Adrenal gland (tissue), 19 donors: ENCODE measurements at places on chromosomes 3 and 15.

GRCh38 chr3:149553781-149554451 is 79.4 kb downstream of the TM4SF4 start:
- H3K27me3 ChIP-seq = no peaks in the 10 kb centered on the region
- H3K4me1 ChIP-seq = peaks cover 23% of the 10 kb centered on the region
- no peak for DNase-seq
- no peak overlapping the region for H3K4me3 ChIP-seq

DNA sequence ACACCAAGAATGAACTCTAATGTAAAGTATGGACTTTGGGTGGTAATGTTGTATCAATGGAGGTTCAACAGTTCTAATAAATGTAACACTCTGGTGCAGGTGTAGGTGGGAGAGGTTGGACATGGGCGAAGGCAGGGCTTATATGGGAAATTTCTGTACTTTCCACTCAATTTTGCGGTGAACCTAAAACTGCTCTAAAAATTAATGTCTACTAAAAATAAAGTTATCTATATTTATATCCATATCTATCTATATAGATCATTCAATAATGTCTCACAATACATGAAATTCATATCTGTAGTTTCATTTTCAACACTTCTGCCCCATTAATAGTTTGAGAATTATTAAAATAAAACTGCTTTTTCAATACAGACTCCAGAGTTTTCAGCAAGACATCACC is 49.3 kb downstream of the CD200R1 start:
- no peaks in the 10 kb centered on the region for H3K4me1 ChIP-seq
- no peak for DNase-seq
- no peaks in the 10 kb centered on the region for H3K27me3 ChIP-seq
- no peaks in the 10 kb centered on the region for H3K36me3 ChIP-seq
- no peak overlapping the region for H3K4me3 ChIP-seq

- no peak for DNase-seq
- no peak overlapping the region for H3K4me3 ChIP-seq
- H3K27me3 ChIP-seq = no peaks in the 10 kb centered on the region
- H3K4me1 ChIP-seq = peaks cover 19% of the 10 kb centered on the region
Observed at GRCh38 chr3:128281056-128281455, 127.8 kb downstream of the EEFSEC start.

DNA sequence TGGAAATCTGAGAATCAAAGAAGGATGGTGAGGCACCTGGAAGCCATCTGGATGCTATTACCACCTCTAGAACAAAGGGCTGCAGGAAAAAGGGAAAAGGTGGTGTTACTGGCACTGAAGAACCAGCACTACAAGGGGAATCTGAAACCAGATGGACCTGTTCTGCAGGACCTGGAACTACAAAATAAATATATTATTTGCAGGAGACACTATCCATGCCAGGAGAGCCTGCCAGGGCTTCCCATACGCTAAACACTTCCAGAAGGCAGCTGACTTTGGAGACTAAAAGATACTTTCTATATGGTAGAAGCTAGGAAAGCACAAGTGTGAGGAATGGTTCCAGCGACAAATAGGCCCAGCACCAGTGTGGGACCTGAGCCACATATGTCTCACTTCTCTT is 83.4 kb upstream of the POU1F1 start:
- no peaks in the 10 kb centered on the region for H3K27me3 ChIP-seq
- no peak overlapping the region for H3K4me3 ChIP-seq
- H3K36me3 ChIP-seq = no peaks in the 10 kb centered on the region
- H3K4me1 ChIP-seq = no peaks in the 10 kb centered on the region

DNA sequence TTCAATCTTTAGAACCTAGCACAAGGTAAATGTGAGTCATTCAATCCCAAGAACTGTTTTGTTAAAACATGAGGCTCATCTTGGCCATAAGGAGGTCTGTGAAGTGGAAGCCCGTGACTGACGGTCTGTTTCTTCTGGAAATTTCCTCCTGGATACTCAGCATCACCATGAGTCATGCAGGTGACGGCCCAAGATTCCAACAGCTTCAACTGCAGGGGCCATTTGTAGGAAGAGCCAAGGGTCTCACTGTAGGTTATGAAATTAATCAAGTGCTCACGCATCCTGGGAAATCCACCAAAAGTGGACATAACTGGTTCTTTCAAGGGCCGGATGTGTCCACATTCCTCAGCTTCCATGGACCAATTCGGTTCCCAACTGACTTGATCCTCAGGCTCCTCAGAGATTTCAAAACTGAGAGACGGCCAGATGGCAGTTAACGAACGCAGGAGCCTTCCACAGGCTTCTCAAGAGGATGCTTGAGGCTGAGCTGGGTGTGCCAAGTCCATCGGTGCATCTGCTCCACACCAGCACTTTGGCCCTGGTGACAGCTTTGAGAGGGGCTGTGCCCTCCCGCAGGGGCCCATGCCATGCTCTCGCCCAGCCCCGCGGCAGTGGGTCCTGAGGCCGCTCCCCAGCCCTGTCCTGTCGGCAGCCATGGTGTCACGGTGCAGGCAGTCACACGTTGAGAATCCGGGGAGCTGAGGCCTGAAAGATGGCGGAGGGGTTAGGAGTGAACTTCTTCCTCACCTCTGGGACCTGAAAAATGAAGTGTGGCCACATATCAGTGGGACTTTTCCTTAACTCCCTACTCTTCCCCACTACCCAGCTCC is 8.5 kb downstream of the MAP6D1 start:
- no peaks in the 10 kb centered on the region for H3K36me3 ChIP-seq
- no peak overlapping the region for H3K4me3 ChIP-seq
- no peak overlapping the region for H3K27ac ChIP-seq
- no peaks in the 10 kb centered on the region for H3K4me1 ChIP-seq

DNA sequence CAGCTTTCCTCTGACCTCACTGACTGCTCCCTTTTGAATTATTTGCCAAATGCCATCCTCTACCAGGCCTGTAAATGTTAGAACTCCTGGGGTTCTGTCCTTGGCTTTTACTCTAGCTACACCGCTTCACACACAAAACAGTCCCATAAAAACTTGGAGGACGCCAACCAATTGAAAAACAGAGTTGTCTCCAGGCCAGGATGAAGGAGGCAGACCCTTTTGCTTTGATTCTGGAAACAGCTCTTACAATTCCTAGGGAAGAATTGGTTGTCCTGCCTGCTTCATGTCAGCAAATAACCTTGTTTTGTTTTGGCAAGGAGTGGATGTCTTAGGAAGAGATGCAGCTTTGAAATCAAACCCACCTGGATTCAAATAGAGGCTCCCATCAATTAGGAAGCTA is 375.5 kb downstream of the UNC13C start:
- no peaks in the 10 kb centered on the region for H3K4me1 ChIP-seq
- no peaks in the 10 kb centered on the region for H3K27me3 ChIP-seq
- H3K36me3 ChIP-seq = no peaks in the 10 kb centered on the region

DNA sequence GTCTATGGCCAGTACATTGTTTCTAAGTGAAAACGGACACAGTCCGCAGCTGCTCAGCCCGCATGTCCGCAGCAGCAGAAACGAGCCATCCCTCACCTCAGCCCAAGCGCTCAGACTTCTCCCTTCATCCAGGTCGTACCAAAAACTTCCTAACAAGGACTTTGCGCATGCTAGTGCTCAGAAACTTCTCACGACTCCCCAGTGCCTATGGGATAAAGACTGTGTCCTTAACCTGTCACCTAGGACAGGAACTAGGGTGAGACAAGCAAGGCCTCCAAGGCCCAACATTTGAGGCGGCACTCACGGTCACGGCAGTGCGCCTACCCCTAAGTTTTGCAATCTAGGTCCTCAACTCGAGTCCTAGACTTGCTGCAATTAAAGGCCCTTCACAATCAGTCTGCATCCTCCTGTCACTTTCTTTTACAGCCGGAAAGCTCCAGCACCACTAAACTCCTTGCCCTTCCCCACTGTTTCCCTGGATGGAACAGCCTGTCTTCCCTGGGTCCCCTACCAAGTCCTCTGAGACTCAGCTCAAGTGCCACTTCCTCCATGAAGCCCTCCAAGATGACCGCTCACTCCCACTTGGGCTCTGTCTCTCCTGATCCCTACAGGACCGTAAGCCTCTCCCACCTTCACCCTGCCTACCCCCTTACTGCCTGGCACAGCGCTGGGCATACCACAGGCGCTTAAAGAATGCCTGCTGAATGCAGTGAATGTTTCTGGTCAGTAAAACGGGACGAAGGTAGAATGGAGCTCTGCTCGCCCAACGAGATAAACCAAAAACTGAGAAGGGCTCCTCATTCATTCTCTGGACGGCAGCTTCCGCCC is 1.2 kb downstream of the CLN6 start:
- H3K36me3 ChIP-seq = no peaks in the 10 kb centered on the region
- no peaks in the 10 kb centered on the region for H3K27me3 ChIP-seq
- H3K27ac ChIP-seq = no peak overlapping the region
- DNase-seq = no peak

DNA sequence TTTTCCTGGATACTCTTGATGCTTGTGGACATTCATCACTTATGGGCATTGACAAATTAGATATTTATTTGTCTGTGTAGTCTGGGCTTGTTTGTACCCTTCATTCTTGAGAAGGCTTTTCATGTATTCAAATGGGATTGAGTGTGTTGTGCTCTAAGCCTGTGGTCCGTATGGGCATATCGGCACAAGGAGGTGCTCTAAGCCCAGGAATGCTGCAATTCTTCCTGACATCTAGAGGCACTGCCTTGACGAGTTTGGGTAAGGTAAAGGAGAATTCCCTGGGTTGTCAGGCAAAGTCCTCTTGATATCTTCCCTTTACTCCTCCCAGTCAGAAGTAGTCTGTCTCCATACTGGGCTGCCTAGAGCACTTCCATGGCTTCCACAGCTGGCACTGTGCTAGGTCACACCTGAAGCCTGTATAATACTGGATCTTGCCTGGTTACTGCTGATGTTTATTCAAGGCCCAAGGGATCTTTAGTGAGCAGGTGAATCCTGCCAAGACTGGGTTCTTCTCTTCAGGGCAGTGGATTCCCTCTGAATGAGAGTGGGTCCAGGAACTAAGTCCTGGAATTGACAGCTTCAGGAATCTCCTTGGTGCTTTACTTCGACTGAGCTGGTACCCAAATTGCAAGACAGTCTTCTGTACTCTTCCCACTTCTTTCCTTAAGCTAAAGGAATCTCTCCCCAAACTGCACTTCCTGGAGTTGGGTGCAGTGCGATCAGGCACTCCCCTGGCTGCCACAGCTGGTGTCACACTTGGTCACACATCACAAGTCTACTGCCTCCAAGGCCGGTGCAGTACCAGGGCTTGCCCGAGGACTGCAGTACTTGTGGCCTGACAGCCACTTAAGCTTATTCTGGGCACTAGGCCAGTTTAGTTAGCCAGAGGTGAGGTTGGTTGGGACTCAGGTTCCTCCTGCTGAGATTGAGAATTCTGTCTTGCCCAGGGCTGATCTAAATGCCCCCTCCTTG is 46.0 kb downstream of the GALK2 start:
- H3K27me3 ChIP-seq = no peaks in the 10 kb centered on the region
- no peak overlapping the region for H3K27ac ChIP-seq
- H3K36me3 ChIP-seq = no peaks in the 10 kb centered on the region
- H3K4me1 ChIP-seq = no peaks in the 10 kb centered on the region
- H3K4me3 ChIP-seq = no peak overlapping the region

DNA sequence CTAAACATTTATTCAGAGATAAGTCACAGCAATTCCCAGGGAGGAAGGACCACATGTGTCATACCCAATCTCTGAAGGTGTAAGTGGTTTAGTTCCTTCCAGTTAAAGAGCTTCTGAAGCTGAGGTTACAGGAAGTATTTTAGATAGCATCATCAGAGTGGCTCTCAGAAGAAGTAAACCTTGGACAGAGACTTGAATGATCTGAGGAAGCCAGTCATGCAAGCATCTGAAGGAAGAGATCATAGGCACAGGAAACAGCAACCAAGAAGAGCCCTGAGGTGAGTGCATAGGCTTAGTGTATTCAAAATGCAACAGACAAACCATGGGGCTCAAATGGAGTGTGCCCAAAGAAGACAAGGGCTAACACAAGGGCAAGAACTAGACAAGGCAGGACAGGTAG is 210.3 kb downstream of the ULK4 start:
- H3K36me3 ChIP-seq = no peaks in the 10 kb centered on the region
- no peak for DNase-seq
